ENCODE measurements at places on chromosomes 3 and 15.

- DNase-seq = no peak
Measured at GRCh38 chr3:146770301-146770700, 165.2 kb upstream of the PLSCR5 start.

GRCh38 chr3:146469150-146470017, at the start of gene PLSCR2:
PLSCR2 (minus strand) TSS chr3:146469561; CDS start chr3:146459904, 9,657 bp downstream.
- DNase-seq = no peak

DNA sequence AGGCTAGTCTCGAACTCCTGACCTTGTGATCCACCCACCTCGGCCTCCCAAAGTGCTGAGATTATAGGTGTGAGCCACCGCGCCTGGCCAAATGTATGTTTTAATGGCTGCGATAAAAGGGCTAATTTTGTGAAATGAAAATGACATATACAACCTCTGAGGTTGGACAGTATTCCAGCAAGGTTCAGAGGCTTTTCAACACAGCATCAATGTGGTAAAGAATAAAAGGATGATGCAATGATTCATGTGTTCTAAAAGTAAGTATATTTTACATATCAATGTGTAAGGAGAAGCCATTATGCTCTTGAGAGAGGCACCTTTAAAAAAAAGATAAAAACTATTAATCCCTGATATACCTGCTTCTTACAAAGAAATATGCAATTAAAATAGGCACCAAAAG, 6.7 kb downstream of the SLTM start:
- no peak for DNase-seq

DNA sequence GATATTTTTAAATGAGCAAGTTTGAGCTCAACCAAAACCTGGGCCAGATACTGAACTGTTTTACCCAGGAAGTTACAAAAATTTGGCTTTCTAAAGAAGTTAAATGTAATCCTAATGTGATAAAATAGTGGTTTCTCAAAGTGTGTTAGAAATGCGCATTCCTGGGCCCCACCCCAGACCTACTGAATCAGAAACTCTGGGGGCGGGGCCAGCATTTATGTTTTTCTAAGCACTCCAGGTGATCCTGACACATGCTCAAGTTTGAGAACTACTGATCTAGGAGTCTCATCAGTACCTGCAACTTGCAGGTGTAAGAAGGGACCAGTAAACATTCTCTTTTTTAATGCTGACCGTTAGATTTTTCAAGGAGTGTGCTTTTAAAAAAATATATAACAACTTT, 190.6 kb downstream of the VPS13C start:
- peak; percentile 4 for DNase-seq

GRCh38 chr3:87267953-87268645, 8.3 kb downstream of the POU1F1 start:
- DNase-seq = no peak

DNA sequence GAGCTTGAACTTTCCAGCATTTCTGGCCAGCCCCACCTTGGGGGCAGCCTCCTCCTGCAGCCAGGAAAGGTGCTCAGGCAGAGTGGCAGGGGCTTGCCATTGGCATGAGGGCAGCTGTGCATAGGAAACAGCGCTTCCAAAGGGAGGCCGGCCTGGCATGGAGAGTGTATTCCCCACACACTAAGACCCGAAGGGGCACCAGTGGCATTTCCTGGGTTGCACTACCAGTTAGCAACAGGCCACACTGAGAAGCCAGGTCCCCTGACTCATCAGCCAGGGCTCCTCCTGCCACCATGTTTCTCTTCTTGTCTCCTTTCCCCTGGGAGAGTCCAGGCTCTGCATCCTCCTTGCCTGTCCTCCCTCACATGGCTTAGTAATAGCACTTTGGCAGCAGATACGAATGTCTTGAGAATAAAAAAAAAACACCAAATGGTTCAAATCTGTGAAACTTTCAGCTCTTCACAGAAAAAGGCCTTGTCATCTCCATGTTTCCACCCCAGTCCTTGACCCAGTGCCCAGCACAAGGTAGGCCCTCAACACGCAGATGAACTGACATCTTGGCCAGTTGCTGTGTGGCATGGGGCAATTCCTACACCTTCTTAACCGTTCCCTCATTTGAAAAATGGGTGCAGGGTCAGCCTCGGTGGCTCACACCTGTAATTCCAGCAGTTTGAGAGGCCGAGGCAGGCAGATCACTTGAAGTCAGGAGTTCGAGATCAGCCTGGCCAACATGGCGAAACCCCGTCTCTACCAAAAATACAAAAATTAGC, 180.4 kb downstream of the SMAD6 start:
- DNase-seq = no peak

GRCh38 chr15:83973816-83974215, 261.8 kb upstream of the GOLGA6L4 start:
- no peak for DNase-seq

Data from NCI-H69 (cell line).